ENCODE measurements at places on chromosomes 5 and 9.

DNA sequence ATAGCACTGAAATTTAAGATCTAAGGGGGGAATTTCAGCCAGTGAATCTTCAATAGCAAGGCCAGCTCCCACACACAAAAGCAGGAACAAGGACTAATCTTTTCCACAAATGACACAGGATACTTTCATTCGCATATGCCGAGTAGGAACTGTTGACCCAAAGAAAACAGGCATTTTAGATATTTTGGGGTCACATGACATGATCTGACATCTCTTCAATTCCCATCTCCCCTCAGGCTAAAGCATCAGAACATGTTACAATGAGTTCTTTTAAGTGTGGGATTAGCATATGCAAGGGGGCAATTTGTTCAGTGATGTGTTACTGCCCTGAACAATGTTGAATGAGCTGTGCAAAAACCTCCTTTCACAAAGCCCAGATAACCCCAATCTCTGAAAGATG lies 68.2 kb downstream of the TLE1 start:
- no peak for DNase-seq

GRCh38 chr5:1722877-1723276 lies 76.8 kb downstream of the MRPL36 start:
- no peak for DNase-seq

GRCh38 chr9:93663877-93664548 lies 87.6 kb downstream of the PHF2 start:
- DNase-seq: no peak

DNA sequence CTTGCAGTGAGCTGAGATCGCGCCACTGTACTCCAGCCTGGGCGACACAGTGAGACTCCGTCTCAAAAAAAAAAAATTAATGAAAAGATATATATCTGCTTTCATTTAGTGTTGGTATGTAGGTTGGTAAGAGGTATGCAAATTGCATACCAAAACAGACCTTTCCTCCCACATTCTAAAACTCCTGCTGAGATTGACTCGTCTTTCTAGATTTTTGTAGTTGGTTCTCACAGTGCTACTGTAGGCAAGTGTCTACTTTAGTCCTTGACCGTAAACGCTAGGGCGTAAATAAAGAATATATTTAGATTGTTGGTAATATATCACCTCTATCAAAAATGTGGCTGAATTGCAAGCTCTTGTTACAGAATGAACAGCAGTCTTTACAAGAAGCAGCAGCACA lies 445.9 kb downstream of the CHSY3 start:
- DNase-seq: no peak

DNA sequence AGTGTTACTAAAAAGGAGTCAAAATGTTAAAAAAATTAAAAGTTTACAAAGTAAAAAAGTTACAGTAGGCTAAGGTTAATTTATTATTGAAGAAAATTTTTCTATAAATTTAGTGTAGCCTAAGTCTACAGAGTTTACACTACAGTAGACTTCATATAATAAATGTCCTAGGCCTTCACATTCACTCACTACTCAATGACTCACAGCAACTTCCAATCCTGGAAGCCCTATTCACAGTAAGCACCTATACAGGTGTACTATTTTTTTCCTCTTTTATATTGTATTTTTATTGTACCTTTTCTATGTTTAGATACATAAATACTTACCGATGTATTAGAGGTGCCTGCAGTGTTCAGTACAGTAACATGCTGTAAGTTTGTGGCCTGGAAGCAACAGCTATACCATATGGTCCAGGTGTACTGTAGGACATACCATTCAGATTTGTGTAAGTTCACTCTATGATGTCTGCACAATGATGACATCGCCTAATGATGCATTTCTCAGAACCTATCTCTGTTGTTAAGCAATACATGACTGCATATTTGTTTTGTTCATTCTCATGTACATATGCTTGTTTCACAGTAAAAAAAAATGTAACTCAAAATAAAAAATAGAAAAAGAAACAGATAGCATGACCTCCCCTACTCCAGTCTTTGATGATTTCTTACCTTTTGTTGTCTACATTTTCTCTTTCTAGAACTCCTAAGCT lies 64.7 kb downstream of the NR3C1 start:
- DNase-seq: no peak

- DNase-seq: no peak
Observed at GRCh38 chr9:126620478-126620877, 6.8 kb downstream of the LMX1B start.

GRCh38 chr9:81430727-81431126 lies 258.6 kb downstream of the TLE1 start:
- DNase-seq: no peak

- no peak for DNase-seq
Observed at GRCh38 chr9:17864951-17865350, 286.1 kb downstream of the SH3GL2 start.
